ENCODE measurements at places on chromosomes 12 and 14.
A peak's percentile ranks its signal among the peaks of the same experiment; 100 is the strongest.

- DNase-seq = no peak
Observed at GRCh38 chr14:61706096-61706690, 10.9 kb downstream of the HIF1A start.

- no peak for DNase-seq
Observed at GRCh38 chr14:63435838-63436237, 107.3 kb downstream of the PPP2R5E start.

DNA sequence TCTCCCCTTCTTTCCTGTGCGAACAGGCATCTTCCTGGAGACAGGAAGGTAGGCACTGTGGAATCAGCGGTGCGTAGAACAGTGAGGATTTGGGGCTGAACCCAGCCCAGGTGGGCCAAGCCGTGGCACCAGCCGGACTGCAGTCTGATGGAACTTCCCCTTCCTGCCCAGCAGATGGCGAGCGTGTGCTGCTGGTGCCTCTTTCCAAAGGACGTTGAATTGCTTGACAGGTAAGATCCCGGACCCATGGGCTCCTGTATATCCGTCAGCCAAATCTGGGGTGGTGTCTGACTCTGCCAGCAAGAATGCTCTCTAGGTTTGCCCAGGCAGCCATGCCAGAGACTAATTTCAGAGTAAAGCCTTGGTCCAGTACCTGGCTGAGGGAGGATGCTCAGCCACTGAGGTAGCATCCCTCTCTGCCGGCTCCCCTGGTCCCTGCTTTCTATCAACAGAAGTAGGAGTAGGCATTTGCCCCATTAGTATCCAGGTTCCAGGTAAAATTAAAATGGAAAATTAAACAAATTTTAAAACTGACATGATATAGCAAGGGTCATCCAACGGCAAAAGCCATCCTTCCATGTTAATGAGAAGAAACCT is 21.1 kb upstream of the KCNA5 start:
- peak; percentile 57 for DNase-seq

DNA sequence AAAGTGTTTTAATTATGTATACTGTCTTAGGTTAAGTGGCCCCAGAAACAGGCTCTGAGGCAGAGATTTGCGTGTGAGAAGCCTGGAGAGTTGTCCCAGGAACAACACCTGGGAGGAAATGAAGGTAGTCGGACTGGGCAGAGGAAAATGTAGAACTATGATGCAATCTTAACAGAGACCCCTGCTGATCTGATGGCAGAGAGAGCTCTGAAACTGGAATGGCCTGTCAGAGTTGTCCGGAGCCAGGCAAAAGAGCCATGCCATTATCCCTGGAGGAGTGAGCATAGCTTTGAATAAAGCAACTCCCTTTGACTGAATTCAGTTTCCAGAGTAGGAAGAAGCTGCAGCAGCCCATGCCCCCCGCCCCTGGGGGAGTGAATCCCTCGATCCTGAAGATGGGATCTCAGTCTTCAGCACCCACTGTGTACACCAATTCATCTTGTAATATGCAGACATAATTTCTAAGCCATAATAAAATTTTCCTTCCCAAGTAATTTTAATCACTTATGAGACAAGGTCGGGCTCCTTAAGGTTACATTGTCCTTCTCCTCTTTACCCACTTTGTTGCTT is 264.8 kb downstream of the PDZRN4 start:
- no peak for DNase-seq

- no peak for DNase-seq
Observed at GRCh38 chr12:1534748-1535147, 59.6 kb downstream of the FBXL14 start.

DNA sequence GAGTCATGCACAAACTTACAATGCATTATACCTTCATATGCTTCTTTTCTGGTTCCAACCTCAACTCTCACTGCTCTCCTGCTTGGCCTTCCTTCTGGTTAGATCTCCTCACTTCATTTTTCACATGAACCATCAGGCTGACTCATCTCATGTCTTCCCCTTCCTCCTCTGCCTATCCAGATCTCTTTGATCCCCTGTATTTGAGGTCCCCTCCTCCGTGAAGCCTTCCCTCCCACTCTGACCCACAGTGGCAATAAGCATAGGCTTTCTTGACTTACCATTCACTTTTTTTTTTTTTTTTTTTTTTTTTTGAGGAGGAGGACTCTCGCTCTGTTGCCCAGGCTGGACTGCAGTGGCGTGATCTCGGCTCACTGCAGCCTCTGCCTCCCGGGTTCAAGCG is 14.7 kb upstream of the ASIC1 start:
- DNase-seq = no peak

Data from NCI-H1694 (cell line).